ENCODE measurements at places on chromosomes 5 and 9.

GRCh38 chr9:105138306-105138801, 106.1 kb upstream of the SLC44A1 start:
- no peaks in the 10 kb centered on the region for H3K36me3 ChIP-seq
- no peak overlapping the region for H3K4me3 ChIP-seq
- H3K4me1 ChIP-seq = peaks cover 12% of the 10 kb centered on the region
- no peak overlapping the region for H3K27ac ChIP-seq

DNA sequence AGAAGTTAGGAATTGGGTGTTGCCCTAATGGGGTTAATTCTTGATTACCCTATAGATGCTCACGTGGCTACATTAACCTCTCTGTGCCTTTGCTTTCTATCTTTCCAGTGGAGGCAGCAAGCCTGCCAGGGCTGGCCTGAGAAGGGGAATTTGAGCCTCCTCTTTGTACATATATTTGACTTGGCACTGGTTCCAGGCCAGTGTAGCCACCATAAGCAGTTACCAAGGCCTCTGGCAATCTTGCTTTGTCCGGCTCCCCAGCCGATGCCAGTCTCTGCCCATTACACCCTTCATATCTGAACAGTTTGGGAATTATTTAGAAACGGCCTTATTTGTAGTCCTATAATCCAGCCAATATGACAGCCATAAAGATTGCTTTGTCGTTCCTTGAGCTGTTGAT, 58.6 kb upstream of the PPARGC1B start:
- H3K27me3 ChIP-seq = peaks cover 13% of the 10 kb centered on the region
- no peaks in the 10 kb centered on the region for H3K4me1 ChIP-seq
- no peak for DNase-seq
- no peak overlapping the region for H3K4me3 ChIP-seq
- no peaks in the 10 kb centered on the region for H3K36me3 ChIP-seq

DNA sequence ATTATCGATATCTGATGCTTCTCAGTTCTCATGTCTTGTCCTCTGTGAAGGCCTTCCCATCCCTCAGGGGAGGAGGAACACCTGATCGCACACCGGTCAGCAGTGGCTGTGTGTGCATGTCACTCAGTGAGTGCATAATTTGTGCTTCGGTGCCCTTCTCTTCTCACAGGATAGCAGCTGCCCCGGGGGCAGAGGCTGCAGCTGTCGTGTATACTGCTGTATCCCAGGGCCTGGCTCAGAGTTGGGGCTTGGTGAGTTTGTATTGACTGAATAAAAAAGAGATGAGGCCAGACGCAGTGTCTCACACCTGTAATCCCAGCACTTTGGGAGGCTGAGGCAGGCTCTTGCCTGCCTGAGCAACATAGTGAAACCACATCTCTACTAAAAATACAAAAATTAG, 49.7 kb upstream of the NCS1 start:
- peaks cover 36% of the 10 kb centered on the region for H3K4me1 ChIP-seq
- no peak overlapping the region for H3K4me3 ChIP-seq
- no peaks in the 10 kb centered on the region for H3K27me3 ChIP-seq
- H3K27ac ChIP-seq = no peak overlapping the region

DNA sequence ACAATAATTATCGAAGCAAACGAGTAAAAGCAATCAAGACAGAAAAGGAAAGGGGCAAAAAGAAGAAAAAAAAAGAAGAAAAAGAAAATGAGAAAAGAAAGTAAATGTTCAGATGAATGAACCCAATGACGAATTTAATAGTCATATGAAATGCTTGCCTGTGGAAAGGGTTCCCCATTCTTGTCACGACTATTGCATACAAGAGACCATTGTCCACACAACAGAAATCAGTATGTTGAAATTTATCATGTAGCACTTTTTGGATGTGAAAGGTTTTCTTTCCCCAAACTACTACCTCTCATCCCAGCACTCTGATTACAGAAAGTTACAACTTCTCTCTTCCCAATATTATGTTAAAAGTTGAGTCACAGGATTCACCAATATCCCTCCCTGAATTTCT, 162.4 kb downstream of the ZDHHC21 start:
- H3K4me1 ChIP-seq = no peaks in the 10 kb centered on the region
- DNase-seq = no peak
- H3K27me3 ChIP-seq = no peaks in the 10 kb centered on the region
- no peak overlapping the region for H3K4me3 ChIP-seq

- no peaks in the 10 kb centered on the region for H3K27me3 ChIP-seq
- DNase-seq = peak; percentile 64
- peaks cover 58% of the 10 kb centered on the region for H3K4me1 ChIP-seq
- H3K4me3 ChIP-seq = peak overlapping the region; percentile 8
Measured at GRCh38 chr9:128913048-128913900, 7.5 kb upstream of the PHYHD1 start.

DNA sequence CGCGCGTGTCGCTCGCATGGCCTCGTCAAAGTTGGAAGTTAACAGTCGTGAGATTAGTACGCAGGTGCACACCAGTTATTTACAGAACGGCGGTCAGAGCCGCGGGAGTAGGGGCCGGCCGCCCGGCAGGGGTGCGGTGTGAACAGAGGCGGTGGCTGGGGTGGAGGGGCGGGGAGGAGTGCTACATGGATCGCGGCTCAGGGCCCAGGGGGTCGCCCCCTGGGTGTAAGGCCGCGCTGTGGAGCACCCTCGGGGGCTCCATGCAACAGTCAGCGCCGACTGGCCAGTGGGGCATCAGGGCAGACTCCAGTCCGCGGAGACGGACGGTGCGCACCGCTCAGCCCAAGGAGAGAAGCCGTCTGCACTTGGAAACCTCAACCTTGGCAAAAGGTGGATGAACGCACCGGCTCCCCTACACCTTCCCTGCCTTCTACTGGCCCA, 60.3 kb downstream of the ZNF354C start:
- no peak overlapping the region for H3K27ac ChIP-seq
- no peak for DNase-seq
- no peaks in the 10 kb centered on the region for H3K36me3 ChIP-seq
- no peaks in the 10 kb centered on the region for H3K27me3 ChIP-seq
- no peak overlapping the region for H3K4me3 ChIP-seq

GRCh38 chr5:143372187-143372829, 31.2 kb downstream of the NR3C1 start:
- H3K27ac ChIP-seq = no peak overlapping the region
- no peaks in the 10 kb centered on the region for H3K27me3 ChIP-seq
- DNase-seq = no peak
- H3K4me1 ChIP-seq = peaks cover 17% of the 10 kb centered on the region
- H3K36me3 ChIP-seq = peaks cover 30% of the 10 kb centered on the region
- H3K4me3 ChIP-seq = no peak overlapping the region

GRCh38 chr9:4382722-4383317, 83.0 kb upstream of the GLIS3 start:
- no peaks in the 10 kb centered on the region for H3K27me3 ChIP-seq
- no peaks in the 10 kb centered on the region for H3K36me3 ChIP-seq
- no peaks in the 10 kb centered on the region for H3K4me1 ChIP-seq

- H3K4me3 ChIP-seq = no peak overlapping the region
- H3K4me1 ChIP-seq = no peaks in the 10 kb centered on the region
- DNase-seq = no peak
- H3K27ac ChIP-seq = no peak overlapping the region
- H3K36me3 ChIP-seq = no peaks in the 10 kb centered on the region
Measured at GRCh38 chr5:61123145-61123544, 39.1 kb downstream of the SMIM15 start.

GRCh38 chr9:2872931-2873323, 29.0 kb upstream of the PUM3 start:
- no peaks in the 10 kb centered on the region for H3K4me1 ChIP-seq
- DNase-seq = no peak
- no peak overlapping the region for H3K27ac ChIP-seq
- H3K4me3 ChIP-seq = no peak overlapping the region
- H3K27me3 ChIP-seq = peaks cover 2% of the 10 kb centered on the region

- H3K27ac ChIP-seq = no peak overlapping the region
- no peak overlapping the region for H3K4me3 ChIP-seq
- no peaks in the 10 kb centered on the region for H3K27me3 ChIP-seq
- no peak for DNase-seq
- H3K36me3 ChIP-seq = no peaks in the 10 kb centered on the region
Measured at GRCh38 chr5:54446379-54446732, 9.1 kb upstream of the HSPB3 start.

DNA sequence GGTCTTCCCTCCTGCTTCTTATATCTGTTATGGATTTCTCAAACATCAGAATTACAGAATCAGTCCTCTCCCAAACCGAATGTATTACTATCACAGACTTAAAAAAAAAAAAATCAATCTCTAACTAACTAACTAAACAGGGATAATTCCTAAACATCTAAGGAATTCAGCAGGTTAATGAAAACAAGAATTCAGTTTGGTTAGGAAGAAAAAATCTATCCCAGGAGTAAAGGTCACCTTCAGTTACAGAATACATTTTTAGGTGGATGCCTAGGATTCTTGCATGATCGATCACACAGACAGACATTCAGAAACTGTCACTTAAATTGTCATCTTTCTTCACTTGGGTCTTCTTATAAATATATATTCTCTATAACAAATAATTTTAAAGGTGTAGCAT, 11.5 kb downstream of the PTAR1 start:
- H3K4me3 ChIP-seq = no peak overlapping the region
- no peak overlapping the region for H3K27ac ChIP-seq
- DNase-seq = no peak

GRCh38 chr5:157219491-157220271, 39.0 kb downstream of the ITK start:
- no peaks in the 10 kb centered on the region for H3K36me3 ChIP-seq

- H3K4me1 ChIP-seq = peaks cover 14% of the 10 kb centered on the region
- H3K36me3 ChIP-seq = no peaks in the 10 kb centered on the region
- no peaks in the 10 kb centered on the region for H3K27me3 ChIP-seq
- H3K27ac ChIP-seq = no peak overlapping the region
- H3K4me3 ChIP-seq = no peak overlapping the region
Measured at GRCh38 chr9:81776390-81776789, 87.0 kb upstream of the TLE1 start.

- H3K36me3 ChIP-seq = no peaks in the 10 kb centered on the region
- H3K27ac ChIP-seq = no peak overlapping the region
- no peak overlapping the region for H3K4me3 ChIP-seq
- DNase-seq = no peak
- H3K4me1 ChIP-seq = peaks cover 7% of the 10 kb centered on the region
- no peaks in the 10 kb centered on the region for H3K27me3 ChIP-seq
Measured at GRCh38 chr5:106097340-106097739, 1573.4 kb downstream of the EFNA5 start.

DNA sequence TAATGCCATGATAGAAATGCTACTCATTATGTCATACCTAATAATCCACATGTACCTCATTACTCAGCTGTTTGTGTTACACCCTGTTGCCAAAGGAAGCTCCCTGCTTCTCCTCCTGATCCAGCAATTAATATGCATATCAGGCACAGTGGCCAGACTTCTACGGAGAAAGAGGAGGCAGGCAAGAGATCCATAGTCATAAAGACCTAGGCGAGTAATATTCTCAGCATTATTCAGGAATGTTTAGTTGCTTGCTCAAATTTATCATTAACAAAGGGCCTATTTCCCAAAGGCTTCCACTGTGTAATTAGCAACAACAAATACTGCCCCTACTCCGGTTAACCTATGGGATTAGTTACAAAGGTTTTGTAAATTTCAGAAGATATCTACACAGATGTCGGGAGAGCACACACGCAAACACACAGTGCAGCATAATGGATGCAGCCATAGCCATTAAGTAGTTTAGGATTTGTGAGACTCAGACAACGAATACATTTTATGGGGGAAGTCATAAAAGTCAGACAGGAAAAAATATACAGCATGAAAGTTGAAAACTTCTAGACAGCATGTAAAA, 192.6 kb downstream of the EFNA5 start:
- H3K27ac ChIP-seq = no peak overlapping the region
- DNase-seq = no peak
- H3K4me3 ChIP-seq = no peak overlapping the region
- no peaks in the 10 kb centered on the region for H3K27me3 ChIP-seq

DNA sequence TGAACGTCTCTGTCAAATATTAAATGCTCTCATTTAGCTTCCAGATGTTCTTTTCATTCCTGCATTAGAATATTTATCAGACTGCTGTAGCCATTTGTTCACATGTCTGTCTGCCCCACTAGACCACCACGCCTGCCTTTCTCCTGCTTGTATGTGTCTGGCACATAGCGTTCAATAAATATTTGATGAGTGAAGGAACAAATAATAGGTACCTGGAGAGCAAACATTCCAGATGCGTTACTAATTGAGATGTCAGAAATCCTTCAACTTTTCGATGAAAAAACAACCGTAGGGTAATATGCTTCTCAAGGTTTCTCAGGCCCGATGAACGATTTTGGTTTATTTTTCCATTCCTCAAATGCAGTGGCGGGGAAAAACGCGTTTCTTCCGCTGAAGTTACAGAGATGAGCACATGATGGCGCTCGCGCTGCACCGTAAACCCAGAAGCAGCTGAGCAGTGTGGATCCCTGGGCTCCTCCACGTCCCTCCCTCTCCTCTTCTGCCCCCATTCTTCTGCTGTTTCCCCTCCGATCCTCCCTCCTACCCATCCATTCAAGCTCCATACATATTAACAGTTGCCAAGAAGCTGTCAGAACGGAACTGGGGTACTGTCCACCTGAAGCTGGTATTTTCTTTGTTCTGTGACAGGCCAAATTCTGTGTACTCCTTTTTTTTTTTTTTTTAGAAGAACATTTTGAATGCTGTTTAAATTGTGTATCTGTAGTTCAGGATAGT, 245.4 kb downstream of the MPDZ start:
- H3K27me3 ChIP-seq = no peaks in the 10 kb centered on the region
- H3K4me3 ChIP-seq = no peak overlapping the region
- DNase-seq = peak; percentile 43
- no peaks in the 10 kb centered on the region for H3K4me1 ChIP-seq
- no peaks in the 10 kb centered on the region for H3K36me3 ChIP-seq

DNA sequence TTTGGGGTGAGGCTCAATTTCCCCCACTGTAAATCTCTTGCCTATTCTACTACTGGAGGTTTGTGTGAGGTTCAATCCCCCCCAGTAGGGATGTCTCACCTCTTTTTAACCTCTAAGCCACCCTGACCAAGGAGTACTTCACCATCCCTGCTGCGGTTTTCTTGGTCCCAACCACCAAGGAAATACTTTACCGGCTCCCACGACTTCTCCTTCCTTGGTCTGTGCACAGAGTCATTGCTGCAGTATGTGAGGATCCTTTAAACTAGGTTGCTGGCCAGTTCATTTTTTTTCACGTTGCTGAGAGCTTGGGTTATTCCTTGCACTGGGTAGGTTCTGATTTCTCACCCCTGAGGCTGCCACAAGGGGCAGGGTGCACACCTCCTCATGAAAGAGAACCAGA, 22.5 kb upstream of the HMGCS1 start:
- no peaks in the 10 kb centered on the region for H3K27me3 ChIP-seq

DNA sequence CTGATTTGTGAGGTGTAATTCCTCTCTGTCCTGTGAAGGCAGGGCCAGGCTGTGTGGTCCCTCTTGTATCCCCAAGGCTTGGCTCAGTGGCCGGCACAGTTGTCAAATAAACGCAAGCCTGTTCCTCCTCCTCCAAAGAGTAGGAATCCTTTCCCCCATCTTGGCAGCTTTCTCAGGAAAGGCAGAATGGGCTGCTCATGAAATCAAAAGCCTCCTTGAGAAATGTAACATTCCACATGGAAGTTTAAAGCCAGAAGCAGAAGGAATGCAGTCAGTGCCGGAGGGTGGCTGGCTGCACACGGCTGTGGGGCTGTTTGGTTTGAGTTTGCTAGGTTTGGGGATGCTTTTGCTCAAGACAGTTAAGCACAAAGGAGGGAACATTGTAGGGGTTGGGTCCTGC, 34.5 kb upstream of the MED10 start:
- H3K4me1 ChIP-seq = no peaks in the 10 kb centered on the region
- H3K36me3 ChIP-seq = no peaks in the 10 kb centered on the region
- DNase-seq = no peak
- peaks cover 6% of the 10 kb centered on the region for H3K27me3 ChIP-seq
- no peak overlapping the region for H3K27ac ChIP-seq
- H3K4me3 ChIP-seq = no peak overlapping the region

- no peaks in the 10 kb centered on the region for H3K36me3 ChIP-seq
- no peak overlapping the region for H3K27ac ChIP-seq
- H3K4me1 ChIP-seq = no peaks in the 10 kb centered on the region
- no peak for DNase-seq
Measured at GRCh38 chr5:1444361-1445189, 665 bp downstream of the SLC6A3 start.

All from SJSA1 (cell line).